ENCODE measurements at places on chromosomes 3 and 15. TPM values are rescaled to one million over a fixed set of nuclear protein-coding genes. Genes with fewer than 3 reads are reported as not detected.

DNA sequence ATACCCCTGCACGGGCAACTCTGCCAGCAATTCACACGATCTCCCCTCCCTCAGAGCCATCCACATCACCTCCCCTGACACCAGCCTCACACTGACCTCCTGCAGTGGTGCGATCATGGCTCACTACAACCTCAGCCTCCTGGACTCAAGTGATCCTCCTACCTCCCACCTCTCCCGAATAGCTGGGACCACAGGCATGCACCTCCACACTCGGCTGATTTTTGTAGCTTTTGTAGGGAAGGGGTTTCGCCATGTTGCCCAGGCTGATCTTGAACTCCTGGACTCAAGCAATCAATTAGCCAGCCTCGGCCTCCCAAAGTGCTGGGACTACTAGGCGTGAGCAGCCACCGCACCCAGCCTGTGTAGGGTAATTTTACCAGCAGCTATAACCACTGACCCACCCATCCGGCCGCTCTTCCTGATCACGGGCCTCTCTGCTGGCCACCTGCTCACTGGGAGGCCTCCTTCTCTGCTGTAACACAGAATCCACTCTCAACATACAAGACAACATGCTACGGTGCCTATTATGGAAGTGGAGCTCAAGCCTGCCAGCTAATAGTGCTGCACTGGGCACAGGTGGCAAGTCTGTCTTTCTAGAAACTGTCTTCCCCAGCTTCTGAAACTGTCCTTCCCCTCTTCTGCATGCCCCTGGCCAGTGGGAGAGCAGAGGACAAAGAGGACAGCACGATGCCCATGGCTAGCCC, 4.6 kb downstream of the GP9 start:
- no peaks in the 10 kb centered on the region for H3K27me3 ChIP-seq
- H3K4me1 ChIP-seq, result peaks cover 17% of the 10 kb centered on the region
- H3K4me3 ChIP-seq, result no peak overlapping the region

- H3K4me3 ChIP-seq, result peak overlapping the region; percentile 68
- H3K27ac ChIP-seq, result peak overlapping the region; percentile 78
- H3K27me3 ChIP-seq, result peaks cover 58% of the 10 kb centered on the region
Observed at GRCh38 chr3:58874795-58875194, 175.0 kb downstream of the CFAP20DC start.

DNA sequence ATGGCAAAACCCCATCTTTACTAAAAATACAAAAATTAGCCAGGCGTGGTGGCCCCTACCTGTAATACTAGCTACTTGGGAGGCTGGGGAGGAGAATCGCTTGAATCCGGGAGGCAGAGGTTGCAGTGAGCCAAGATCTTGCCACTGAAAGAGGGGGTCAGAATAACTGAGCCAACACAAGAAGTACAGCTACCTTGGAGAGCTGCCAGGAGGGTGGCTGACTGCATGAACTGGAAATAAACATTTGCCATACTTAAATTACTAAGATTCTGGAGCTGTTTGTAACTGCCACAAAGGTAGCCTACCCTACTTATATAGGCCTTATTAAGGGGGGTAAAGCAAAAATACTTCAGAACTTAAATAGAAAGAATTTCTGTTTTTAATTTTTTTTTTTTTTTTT, 15.4 kb upstream of the PIK3CB start:
- no peak overlapping the region for H3K27ac ChIP-seq
- H3K36me3 ChIP-seq, result no peaks in the 10 kb centered on the region
- H3K27me3 ChIP-seq, result no peaks in the 10 kb centered on the region
- DNase-seq, result no peak

DNA sequence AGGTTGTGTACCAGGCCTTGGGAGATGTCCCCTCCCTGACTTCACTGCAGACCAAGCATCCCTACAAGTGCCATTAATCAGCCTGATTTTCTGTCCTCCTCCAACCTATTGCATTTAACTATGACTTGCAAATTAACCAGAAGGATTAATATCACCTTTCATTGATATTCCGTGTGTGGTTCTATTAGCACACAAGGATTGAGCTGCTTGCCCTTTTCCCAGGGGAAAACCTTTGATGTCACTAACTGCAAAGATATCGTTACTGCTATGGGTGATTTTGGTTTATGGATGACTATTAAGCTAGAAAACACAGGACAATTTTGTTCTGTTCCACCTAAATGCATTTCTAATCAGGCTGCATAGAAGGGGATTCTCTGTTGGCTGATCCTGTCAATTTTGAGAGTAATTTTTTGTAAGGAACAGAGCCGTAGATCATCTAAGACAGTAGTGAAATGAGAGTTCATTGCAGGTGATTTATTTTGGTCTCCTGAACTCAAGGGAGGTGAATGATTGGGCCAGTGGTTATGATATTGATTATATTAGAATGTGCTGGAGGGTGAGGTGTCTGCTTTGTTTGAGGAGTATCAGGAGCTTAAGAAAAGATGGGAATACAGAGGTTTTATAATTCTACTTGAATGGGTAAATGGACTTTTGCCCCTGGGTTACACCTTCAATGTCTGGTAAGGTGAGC, 177.5 kb upstream of the SNTN start:
- H3K27ac ChIP-seq, result no peak overlapping the region
- no peak overlapping the region for H3K4me3 ChIP-seq
- no peak for DNase-seq
- no peaks in the 10 kb centered on the region for H3K36me3 ChIP-seq
- no peaks in the 10 kb centered on the region for H3K27me3 ChIP-seq

GRCh38 chr3:49295489-49296058, 18.5 kb upstream of the C3orf62 start:
- H3K27me3 ChIP-seq, result no peaks in the 10 kb centered on the region
- no peak overlapping the region for H3K27ac ChIP-seq
- no peaks in the 10 kb centered on the region for H3K4me1 ChIP-seq
- H3K4me3 ChIP-seq, result no peak overlapping the region
- DNase-seq, result peak; percentile 17

DNA sequence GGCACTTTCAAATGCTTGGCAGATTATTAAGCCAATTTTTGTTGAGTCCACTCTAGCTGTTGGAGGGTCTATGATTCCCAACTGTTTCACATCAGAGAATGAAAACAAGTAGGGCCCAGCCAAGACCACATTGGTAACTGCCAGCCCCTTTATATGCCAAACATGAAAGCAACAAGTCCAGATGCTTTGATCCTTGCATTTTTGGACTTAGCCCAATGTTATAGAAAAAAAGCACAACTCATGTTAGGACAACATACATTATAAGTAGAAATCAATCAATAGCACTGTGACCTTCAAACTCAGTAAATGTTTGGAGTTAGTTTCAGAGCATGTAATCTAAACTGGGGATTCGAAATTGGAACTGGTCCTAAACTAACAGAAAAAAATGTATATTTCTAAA, 674.7 kb downstream of the MECOM start:
- no peaks in the 10 kb centered on the region for H3K4me1 ChIP-seq
- no peaks in the 10 kb centered on the region for H3K27me3 ChIP-seq
- no peak for DNase-seq

GRCh38 chr3:150544726-150545125, 1.6 kb downstream of the SERP1 start:
- peak overlapping the region; percentile 100 for H3K27ac ChIP-seq
- peaks cover 15% of the 10 kb centered on the region for H3K36me3 ChIP-seq

- no peak overlapping the region for H3K27ac ChIP-seq
- DNase-seq, result no peak
- no peaks in the 10 kb centered on the region for H3K27me3 ChIP-seq
- no peak overlapping the region for H3K4me3 ChIP-seq
- H3K36me3 ChIP-seq, result no peaks in the 10 kb centered on the region
- no peaks in the 10 kb centered on the region for H3K4me1 ChIP-seq
Observed at GRCh38 chr3:89212619-89213018, 105.2 kb downstream of the EPHA3 start.

DNA sequence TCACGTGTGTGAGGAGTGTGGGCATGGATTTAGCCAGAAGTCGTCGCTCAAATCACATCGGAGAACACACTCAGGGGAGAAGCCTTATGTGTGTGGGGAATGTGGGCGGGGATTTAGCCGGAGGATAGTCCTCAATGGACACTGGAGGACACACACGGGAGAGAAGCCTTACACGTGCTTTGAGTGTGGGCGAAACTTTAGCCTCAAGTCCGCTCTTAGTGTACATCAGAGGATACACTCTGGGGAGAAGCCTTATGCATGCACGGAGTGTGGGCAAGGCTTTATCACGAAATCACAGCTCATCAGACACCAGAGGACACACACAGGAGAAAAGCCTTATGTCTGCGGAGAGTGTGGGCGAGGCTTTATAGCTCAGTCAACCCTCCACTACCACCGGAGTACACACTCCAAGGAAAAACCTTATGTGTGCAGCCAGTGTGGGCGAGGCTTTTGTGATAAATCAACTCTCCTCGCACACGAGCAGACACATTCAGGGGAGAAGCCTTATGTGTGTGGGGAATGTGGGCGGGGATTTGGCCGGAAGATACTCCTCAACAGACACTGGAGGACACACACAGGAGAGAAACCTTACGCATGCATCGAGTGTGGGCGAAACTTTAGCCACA, 28.1 kb downstream of the ZNF589 start:
- peaks cover 51% of the 10 kb centered on the region for H3K4me1 ChIP-seq
- peak; percentile 75 for DNase-seq
- peaks cover 2% of the 10 kb centered on the region for H3K36me3 ChIP-seq
- peak overlapping the region; percentile 73 for H3K4me3 ChIP-seq
- no peaks in the 10 kb centered on the region for H3K27me3 ChIP-seq

DNA sequence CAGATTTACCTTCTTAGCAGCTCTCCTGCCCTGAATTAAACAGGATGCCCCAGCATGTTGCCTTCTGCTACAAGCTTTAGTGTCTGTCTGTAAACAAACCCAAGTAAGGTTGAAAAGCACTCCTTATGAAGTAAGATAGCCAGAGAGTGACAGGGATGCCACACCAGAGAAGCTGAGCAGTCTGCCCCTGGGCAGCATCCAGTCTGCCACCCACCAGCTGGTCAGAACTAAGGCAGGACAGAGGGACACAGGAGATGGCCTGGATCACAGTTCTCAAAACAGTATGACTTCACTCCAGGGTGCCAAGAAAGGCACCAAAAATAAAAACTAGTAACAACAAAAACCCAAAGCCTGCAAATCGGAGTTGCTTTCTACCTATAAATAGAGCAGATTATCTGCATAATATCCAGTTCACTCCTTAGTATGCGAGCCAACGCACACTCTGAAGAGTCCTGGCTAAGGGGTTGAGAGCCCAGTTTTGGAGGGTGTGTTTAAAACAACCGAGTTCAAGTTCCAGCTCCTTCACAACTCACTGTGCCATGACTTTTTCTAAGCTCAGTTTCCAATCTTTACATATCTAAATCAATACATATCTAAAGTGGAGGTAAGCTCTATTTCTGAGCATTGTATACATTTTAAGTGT, 198.9 kb downstream of the KCNMB2 start:
- H3K4me3 ChIP-seq, result no peak overlapping the region
- no peaks in the 10 kb centered on the region for H3K36me3 ChIP-seq
- H3K27ac ChIP-seq, result no peak overlapping the region
- DNase-seq, result no peak
- peaks cover 5% of the 10 kb centered on the region for H3K27me3 ChIP-seq
- no peaks in the 10 kb centered on the region for H3K4me1 ChIP-seq

- peaks cover 4% of the 10 kb centered on the region for H3K36me3 ChIP-seq
- DNase-seq, result no peak
- peak overlapping the region; percentile 89 for H3K27ac ChIP-seq
- H3K4me3 ChIP-seq, result peak overlapping the region; percentile 73
- H3K4me1 ChIP-seq, result peaks cover 13% of the 10 kb centered on the region
Observed at GRCh38 chr3:100603469-100603868, 5.9 kb upstream of the ADGRG7 start.

GRCh38 chr15:69034352-69034751, 19.9 kb downstream of the NOX5 start:
- peaks cover 51% of the 10 kb centered on the region for H3K27me3 ChIP-seq
- DNase-seq, result peak; percentile 23
- peaks cover 25% of the 10 kb centered on the region for H3K4me1 ChIP-seq
- no peak overlapping the region for H3K27ac ChIP-seq

DNA sequence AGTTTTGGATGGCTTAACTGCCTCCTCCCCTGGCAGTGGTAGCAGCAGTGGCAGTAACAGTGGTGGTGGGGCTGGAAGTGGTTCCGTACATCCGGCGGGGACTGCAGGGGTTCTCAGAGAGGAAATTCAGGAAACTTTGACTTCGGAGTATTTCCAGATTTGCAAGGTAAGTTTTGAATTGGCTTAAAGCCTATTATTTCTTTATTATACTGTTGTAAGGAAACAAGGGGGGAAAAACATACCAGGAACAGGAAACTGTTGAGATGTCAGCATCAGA, 1.5 kb downstream of the STXBP5L start:
- H3K27ac ChIP-seq, result no peak overlapping the region
- peaks cover 54% of the 10 kb centered on the region for H3K27me3 ChIP-seq
- H3K36me3 ChIP-seq, result peaks cover 3% of the 10 kb centered on the region
- H3K4me1 ChIP-seq, result peaks cover 22% of the 10 kb centered on the region
- peak overlapping the region; percentile 69 for H3K4me3 ChIP-seq
- no peak for DNase-seq

GRCh38 chr3:72487078-72487765, 361.0 kb downstream of the SHQ1 start:
- H3K27me3 ChIP-seq, result no peaks in the 10 kb centered on the region
- H3K27ac ChIP-seq, result peak overlapping the region; percentile 86
- peak overlapping the region; percentile 65 for H3K4me3 ChIP-seq
- peaks cover 21% of the 10 kb centered on the region for H3K36me3 ChIP-seq
- DNase-seq, result peak; percentile 80
- H3K4me1 ChIP-seq, result peaks cover 76% of the 10 kb centered on the region

GRCh38 chr3:143847787-143848631, at the start of gene SLC9A9:
Gene SLC9A9 (minus strand): TSS chr3:143848468. CDS start chr3:143848322, 146 bp downstream.
- peaks cover 40% of the 10 kb centered on the region for H3K4me1 ChIP-seq
- H3K27me3 ChIP-seq, result no peaks in the 10 kb centered on the region
- peak; percentile 11 for DNase-seq
- peak within 1 kb of the TSS; percentile 99 for H3K27ac ChIP-seq
- H3K36me3 ChIP-seq, result peaks cover 2% of the 10 kb centered on the region

DNA sequence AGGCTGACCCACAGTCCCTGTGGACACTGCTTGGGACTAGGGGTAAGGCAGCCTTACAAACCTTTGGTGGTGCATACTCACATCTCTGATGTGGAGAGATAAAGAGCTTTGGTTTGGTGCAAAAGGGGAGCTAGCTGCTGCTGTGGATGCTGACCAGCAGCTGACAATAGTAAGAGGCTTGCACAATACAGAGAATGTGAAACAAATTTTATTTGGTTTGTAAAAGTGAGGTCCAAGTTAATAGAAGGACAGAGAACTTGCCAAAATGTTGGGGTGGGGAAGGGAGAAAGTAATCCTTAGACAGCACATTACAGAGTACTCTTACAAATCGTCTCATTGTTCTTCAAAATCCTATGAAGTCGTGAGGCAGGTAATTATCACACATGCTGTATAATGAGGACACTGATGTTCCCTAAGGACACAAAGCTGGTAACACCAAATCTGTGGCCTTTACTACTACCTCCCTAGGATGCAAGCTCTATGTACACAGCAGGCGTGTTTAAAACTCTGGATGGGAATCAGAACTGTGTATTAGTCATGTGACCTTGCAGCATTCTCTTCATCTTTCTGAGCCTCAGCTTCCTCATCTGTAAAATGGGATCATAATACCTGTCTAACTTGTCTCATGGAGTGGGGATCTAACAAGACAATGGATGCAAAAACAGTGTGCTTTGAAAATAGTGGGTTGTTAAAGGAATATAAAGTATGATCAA, 21.6 kb downstream of the ARHGAP31 start:
- no peak for DNase-seq
- no peak overlapping the region for H3K4me3 ChIP-seq
- H3K4me1 ChIP-seq, result peaks cover 36% of the 10 kb centered on the region
- no peaks in the 10 kb centered on the region for H3K27me3 ChIP-seq
- peaks cover 7% of the 10 kb centered on the region for H3K36me3 ChIP-seq

CD200 gene
- total RNA-seq, result 27.4 TPM

HERC2 gene
- 42.9 TPM for total RNA-seq

DNASE1L3 gene
- not detected for total RNA-seq

WDR93 gene
- total RNA-seq, result not detected

A4GNT gene
- not detected for total RNA-seq
